Peyer's patch (tissue), 4 donors: ENCODE measurements at places on chromosomes 16 and 17. TPM values are rescaled to one million over a fixed set of nuclear protein-coding genes. Genes with fewer than 3 reads are reported as not detected.

Gene TMEM132E
- total RNA-seq, result 1.7 TPM

Gene NT5M
- not detected for total RNA-seq

DNA sequence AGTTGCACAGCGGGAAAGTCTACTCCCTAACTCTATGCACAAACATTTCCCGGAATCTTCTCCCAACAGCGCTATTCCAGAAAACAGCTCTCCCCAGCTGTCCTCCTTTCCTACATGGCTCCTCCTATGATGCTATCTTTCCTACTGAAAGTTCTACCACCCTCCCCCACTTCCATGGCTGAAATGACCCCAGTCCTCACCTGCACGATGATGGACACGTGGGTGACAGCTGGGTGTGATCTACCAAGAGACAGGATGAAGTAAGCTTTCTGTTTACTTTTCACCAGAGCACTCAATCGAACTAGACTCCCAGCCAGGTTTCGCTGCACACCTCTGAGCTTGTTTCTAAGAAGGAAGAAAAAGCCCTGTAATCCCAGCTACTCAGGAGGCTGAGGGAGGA, 10.7 kb downstream of the CTC1 start:
- no peak for DNase-seq

GRCh38 chr17:75654176-75654575, 12.8 kb downstream of the RECQL5 start:
- DNase-seq, result no peak

- no peak for DNase-seq
These were observed 23.9 kb upstream of the KLHDC4 start for GRCh38 chr16:87789437-87790291.

DNA sequence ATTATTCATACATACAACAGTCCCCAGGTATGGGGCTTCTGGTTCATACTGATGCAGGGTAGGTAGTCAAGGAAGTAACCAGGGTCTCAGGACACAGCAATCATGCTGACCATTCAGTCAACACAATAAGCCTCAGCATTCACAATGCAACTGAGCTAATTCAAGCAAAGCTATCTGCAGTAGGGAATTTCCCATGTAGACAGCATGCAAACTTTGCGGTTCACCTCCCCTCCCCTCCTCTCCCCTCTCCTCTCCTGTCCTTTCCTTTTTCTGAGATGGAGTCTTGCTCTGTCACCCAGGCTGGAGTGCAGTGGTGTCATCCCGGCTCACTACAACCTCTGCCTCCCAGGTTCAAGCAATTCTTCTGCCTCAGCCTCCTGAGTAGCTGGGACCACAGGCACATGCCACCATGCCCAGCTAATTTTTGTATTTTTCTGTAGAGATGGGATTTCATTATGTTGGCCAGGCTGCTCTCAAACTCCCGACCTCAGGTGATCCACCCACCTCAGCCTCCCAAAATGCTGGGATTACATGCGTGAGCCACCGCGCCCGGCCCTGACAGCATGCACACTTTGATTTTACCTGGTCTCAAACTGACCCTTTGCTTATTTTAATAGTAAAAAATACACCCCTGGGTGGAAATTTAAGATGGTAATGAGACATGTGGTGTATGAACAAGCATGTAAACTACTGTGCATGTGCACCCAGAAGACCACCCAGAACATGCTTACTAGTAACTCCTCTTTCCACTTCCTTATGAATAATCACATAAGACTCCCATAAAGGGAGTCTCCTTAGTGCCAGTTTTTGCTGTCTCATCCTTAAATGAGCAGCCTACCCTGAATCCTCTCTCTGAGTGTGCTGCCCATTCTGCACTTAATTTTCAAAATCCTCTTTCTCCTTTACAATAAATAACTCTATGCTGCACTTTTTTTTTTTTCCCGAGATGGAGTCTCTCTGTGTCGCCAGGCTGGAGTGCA, 9.3 kb upstream of the RNF135 start:
- DNase-seq, result no peak

- DNase-seq, result no peak
These were observed 370.7 kb upstream of the MAF start for GRCh38 chr16:79971237-79971572.
